Breast epithelium (tissue), 4 donors: ENCODE measurements at places on chromosomes 5 and 9. TPM values are rescaled to one million over a fixed set of nuclear protein-coding genes. Genes with fewer than 3 reads are reported as not detected.

Gene PCDHB15
- 3.3 TPM for total RNA-seq

Gene MARCHF11
- not detected for total RNA-seq

Gene SLC36A3
- not detected for total RNA-seq

Gene SLC6A19
- total RNA-seq: not detected

Gene SLC34A1
- not detected for total RNA-seq
